Left renal cortex interstitium (tissue), 4 donors: ENCODE measurements at places on chromosomes 16 and 17. TPM values are rescaled to one million over a fixed set of nuclear protein-coding genes. Genes with fewer than 3 reads are reported as not detected.

DNA sequence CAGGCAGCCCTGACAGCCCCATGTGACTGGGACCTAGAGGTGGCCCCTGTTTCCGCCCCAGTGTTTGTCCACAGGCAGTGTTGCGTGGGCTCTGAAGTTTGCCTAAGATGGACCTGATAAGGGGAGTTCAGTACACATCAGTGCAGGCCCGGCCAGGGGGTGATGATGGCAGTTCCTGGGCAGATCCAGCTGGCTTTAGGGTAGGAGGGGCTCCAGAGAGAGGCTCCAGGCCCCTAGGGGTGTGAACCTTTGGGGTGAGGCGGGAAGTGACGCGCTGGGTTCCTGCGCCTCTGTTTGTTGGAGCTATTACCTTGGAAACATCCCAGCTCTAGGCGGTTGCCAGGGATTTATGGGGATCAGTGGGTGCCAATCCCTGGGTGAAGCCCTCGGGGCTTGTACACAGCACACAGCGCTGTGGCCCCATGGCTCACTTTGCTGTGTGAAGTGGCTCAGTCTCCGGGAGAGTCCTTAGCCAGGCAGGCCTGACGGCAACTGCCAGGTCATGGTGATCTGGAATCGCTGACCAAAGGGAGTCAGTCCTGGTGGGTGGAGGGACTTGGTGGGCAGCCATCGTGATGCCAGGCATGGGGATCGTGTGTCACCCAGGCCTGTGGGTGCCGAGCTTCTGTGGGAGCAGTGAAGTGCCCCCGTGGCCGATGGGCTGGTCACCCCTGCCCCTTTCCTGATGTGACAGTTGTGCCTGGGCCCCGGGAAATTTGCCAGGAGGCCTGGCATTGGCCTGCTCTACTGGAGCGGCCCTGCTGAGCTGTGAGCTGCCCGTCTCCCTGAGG, 146.1 kb downstream of the SEC14L1 start:
- DNase-seq: no peak

FA2H gene
- polyA plus RNA-seq: 3.0 TPM

DNA sequence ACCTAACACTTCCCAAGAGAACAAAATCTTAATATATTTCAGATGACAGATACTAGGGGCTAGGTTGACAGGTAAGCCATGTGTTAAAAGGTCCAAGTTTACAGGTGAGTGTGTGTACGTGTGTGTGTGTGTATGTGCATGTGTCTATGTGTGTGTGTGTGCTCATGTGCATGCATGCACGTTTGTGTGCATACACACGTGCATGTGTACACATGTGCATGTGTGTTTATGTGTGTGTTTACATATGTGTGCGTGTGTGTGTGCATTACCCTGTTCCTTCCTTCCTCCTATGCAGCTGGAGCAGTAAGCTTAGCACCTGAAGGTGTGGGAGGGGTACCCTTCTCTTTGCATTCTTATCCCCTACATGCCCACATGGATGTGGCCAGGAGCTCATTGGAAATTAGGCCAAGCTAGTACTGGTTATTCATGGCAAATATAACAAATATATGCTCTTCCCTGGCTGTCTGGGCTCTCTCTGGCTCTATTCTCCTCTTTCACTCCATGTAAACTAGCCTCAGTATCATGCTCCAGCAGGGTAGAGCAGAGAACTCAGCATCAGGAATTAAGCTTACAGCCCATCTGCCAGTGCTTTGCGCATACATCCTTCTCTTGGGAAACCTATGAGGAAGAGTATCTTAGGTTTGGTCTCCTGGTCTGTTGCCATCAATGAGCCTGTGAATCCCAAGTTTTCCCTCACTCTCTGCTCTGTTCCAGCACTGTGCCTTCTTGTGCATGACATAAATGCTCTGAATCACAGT, 258.0 kb upstream of the MYOCD start:
- DNase-seq: no peak

APOH gene
- 0.21 TPM for polyA plus RNA-seq

DNA sequence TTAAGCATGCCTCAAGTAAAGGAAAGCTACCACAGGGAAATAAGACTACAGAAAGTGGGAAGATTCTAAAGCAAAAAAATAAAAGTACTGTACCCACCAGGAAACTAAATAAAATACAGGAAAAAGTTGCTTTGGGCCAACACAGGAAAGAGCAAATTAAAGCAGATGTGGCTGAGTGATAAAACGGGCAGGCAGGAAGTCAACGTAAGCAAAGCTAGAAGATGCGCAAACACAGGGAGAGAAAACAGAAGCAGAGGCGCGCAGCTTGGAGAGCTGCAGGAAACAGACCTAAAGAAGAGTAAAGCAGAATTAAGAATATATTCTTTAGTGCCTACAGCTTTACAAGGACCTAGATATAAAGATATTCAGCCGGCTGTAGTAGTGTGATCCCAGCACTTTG, 21.7 kb downstream of the USP36 start:
- no peak for DNase-seq

GRCh38 chr16:2436110-2436509, 6.9 kb downstream of the CCNF start:
- DNase-seq: no peak

DNA sequence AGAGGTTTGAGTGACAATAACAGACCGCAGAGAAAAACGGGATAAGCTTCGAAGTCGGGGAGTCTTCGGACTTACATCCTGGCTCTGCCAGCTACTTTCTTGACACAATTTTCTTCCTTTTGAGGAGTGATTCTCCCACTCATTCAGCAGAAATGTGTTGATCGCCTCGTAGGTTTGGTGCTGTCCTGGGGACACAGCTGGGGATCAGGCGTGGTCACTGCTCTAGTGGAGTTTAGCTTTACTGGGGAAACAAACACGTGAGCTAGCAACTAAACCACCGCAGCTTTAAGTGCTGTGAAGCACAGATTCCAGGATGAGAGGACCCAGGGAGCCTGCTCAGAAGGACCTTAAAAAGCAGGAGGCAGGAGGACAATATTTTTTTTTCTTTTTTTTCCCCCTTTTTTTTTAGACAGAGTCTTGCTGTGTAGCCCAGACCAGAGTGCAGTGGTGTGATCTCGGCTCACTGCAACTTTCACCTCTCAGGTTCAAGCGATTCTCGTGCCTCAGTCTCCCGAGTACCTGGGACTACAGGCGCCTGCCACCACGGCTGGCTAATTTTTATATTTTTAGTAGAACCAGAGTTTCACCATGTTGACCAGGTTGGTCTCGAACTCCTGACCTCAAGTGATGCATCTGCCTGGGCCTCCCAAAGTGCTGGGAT, 858 bp downstream of the NUBP1 start:
- DNase-seq: no peak

DNA sequence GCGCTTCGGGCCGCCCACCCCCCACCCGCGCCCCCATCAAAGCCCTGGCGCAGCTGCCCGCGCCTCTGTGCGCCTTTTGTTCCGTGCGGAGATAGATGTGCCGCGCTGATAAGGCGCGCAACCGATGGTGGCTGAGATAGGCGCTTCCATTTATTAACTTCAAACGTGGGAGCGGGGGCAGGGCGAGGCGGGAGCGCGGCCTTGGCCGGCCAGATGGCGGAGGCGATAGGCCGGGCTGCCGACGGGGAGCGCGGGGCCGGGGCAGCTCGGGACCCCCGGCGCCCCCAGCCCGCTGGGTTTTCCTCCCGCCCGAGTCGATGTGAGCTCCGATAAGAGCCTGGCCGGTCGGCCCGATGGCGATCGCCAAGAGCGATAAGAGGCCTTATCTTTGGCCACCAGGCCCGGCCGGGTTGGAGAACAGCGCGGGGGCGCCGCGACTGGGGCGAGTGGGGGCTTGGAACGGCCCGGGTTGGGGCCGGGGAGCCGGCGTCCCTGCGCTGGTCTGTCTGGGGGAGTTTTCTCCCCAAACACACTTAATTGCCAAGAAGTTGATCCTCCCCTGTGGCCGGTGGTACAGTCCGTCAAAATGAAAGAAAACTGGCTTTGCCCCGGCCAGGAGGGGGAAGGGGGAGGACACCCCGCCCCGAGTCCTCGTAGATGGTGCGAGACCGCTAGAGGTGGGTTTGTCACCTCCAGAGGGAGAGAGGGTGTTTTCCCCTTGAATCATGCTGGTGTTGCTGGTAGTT, 2.7 kb downstream of the ZFPM1 start:
- no peak for DNase-seq

GRCh38 chr17:17605729-17606088, 14.2 kb upstream of the PEMT start:
- DNase-seq: no peak

DNA sequence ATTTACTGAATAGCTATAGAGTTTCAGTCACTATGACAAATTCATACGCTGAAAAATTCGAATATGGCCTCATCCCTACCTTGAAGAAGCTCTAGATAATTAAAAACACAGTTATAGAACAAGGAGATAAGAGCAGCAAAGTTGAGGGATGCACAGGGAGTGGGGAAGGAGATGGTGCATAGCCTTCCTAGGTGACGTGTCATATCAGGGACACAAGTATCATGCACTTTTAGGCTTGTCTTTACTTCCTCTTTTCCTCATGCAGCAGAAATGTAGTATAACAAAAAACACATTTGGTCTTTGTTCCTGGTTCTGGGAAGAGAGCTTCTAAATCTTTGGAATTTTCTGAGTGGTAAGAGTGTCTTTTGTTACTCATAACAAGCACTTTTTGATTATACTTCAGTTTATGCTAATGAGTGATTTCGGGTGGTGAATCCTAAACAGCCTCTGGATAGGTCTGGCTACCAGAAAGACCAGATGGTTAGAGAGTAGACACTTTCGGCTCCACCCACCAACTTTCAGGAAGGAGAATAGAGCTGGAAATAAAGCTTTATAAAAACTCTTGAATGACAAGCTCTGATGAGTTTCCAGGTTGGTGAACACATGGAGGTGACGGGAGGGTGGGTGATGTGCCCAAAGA, 341.4 kb downstream of the UTP18 start:
- no peak for DNase-seq
